ENCODE measurements at places on chromosomes 1 and 21.

DNA sequence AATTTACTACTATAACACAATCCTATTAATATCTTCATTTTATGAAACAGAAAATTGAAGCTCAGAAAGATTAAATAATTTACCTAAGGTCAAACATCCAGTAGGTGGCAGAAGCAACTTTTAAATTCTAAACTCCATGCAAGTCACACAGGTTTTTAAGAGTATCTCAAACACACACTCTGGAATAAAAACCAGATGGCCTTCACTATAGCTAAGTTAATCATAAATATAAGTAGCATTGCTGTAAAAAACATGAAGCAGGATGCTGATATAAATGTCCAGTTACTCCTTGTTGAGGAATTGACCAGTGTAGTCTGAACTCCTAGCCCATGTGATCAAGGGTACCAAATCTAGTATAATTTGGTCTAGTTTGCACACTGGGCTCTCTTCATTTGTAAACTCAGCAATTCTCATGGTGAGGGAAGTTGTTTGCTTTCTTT lies 9.4 kb upstream of the FMO3 start:
- DNase-seq, result no peak

DNA sequence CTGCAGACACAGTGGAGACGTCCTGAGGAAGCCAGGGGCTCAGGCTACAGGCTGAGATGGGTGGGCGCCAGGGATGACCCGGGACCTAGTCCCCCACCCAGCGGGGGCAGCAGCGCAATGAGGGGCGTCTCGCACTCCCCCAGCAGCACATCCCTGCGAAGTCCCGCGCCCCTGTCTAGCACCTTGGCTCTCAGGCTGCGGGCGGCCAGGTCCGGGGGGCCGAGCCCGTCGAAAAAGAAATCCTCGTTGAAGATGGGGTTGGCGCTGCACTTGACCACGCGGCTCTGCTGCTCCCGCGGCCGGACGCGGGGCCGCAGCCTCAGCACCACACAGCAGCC lies 1.8 kb downstream of the C2CD4D start:
- no peak for DNase-seq

DNA sequence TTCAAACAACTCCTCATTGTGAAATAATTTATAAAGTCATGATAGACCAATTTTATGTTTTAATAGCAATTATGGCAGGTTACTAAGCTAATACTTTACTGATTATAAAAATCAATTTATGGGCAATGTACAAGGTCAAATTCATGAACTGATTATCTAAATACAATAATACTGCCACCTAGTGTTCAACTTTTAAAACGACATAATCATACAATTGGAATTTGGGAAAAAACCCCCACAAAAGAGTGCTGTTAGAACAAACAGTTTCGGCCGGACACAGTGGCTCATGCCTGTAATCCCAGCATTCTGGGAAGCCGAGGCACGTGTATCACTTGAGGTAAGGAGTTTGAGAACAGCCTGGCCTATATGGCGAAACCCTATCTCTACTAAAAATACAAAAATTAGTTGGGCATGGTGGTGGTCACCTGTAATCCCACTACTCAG lies 14.0 kb downstream of the GTF2B start:
- no peak for DNase-seq

DNA sequence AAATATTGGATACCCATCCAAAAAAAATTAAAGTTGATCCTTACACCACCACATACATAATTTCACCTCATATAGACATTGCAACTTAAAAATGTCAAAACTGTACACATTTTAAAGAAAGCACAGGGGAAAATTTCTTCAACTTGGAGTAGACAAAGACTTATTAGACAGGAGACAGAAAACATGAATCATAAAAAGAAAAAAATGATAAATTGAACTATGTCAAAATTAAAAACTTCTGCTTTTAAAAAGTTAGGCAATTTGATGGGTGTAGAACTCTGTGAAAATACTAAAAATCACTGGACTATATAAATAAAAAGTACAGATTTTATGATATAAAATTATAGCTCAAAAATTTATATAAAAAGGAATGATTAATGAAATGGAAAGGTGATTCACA lies 4.4 kb upstream of the OR10K1 start:
- DNase-seq, result no peak

DNA sequence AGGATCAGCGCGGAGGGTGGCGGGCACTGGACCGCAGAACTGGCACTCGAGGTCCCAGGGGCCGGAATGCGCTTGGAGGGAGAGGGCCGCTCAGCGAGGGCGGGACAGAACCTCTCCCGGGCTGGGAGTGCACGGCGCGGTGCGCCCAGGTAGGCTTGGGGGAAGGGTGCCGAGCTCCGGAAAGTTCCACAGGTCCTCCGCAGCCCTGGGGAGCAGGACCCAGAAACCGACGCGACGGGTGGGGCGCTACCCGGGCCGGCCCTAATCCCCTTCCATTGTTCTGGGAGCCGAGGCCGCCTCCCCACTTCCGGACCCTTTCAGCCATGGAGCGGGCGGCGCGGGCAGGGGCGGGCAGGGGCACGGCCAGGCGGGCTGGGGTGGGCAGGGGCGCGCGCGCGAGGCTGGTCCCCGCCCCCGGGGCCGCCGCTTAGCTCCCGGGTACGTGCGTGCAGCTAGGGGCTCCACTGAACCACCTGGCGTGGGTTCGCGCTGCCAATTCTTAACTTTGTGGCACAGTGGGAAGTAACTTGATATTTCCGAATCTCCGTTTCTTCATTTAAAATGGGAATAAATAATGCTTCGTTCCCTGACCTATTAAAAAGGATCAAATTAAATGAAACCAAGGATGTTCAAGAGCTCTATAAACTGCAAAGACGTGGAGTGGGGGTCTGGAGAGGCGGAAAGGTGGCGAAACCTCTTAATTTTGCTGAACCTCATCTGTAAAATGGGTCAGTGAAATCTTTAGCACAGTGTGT lies 20.7 kb downstream of the LGR6 start:
- DNase-seq, result no peak

GRCh38 chr1:109977657-109978378 lies 6.7 kb upstream of the AHCYL1 start:
- no peak for DNase-seq

- DNase-seq, result no peak
Measured at GRCh38 chr1:57101209-57101608, 135.4 kb upstream of the C8B start.

GRCh38 chr21:45512626-45513002 lies 29.6 kb downstream of the SLC19A1 start:
- DNase-seq, result no peak

DNA sequence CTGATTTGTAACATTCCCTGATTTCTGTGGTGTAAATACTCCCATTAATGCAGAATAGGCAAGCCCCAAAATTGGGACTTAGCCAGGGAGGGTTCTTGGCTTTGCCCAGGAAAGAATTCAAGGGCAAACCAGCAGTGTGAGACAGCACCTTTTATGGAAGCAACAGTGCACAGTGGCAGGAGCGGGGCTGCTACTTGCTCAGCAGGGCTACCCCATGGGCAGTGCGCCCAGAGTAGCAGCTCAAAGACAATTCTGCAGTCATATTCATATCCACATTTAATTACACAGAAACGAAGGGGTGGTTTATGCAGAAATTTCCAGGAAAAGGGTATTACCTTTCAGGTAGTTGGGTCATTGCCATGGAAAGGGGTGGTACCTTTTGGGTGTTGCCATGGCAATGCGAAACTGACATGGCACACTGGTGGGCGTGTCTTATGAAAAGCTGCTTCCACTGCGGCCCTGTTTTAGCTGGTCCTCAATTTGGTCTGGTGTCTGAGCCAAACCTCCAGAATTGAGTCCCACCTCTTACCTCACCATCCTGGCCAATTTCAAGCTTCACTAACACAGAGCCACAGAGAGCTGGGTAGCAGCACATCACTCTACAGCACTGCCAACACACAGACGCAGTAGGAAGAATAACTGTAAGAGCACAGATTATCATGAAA lies 35.9 kb downstream of the FHAD1 start:
- DNase-seq, result no peak

Measured in activated T-helper 1 cell treated with anti-CD3 and anti-CD28 coated beads, Interleukin-2, amount 50 U/mL, for 16 hours (primary cell).